Endothelial cell of umbilical vein (primary cell): ENCODE measurements at places on chromosomes 4 and X. TPM values are rescaled to one million over a fixed set of nuclear protein-coding genes. Genes with fewer than 3 reads are reported as not detected.
A peak's percentile ranks its signal among the peaks of the same experiment; 100 is the strongest.

- H3K27ac ChIP-seq: no peak within 1 kb of the TSS
- no peaks in the 10 kb centered on the region for H3K4me1 ChIP-seq
- no peak for DNase-seq
- H3K36me3 ChIP-seq: no peaks in the 10 kb centered on the region
Observed at GRCh38 chr4:68576272-68577125, at the start of gene UGT2B17. UGT2B17 (minus strand) TSS chr4:68576322; CDS start chr4:68568484, 7,838 bp downstream.

DNA sequence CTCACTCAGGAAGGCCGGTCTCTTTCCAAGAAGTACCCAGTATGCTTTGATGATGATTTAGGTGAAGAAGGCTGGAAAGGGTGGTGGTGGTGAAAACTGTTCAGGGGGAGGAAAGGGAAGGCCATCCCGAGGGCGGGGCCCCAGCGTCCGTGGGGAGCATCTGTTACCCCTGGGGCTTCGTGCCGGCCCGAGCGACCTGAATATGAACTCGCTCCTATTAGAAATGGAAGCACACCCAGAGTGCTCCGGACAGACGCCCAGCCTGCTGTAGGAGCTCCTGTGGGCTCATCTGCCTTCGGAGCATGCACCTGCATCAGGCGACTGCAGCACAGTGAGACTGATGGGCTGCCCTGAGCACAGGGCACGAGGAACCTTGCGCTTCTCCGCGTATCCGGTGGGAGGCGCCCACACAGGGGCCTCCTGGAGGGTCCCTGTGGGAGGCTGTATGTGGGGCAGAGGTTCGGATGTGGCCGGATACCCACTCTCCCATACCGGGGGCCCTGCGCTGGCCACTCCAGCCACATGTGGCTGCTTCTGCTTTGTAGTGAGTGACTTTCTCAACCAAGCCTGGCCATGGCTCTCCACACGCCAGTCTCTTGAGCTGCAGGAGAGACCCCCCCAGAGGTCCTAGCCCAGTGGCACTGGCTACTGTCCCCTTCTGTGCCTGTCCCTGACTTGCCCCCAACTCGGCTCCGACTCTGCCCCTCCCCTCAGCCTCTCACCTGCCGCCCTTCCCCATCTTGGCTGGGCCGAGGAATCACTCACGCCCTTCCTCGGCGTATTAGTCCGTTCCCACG, 36.7 kb downstream of the FGFRL1 start:
- H3K27ac ChIP-seq: no peak overlapping the region
- no peaks in the 10 kb centered on the region for H3K27me3 ChIP-seq
- no peak for DNase-seq

GRCh38 chrX:155632431-155633100, 19.8 kb upstream of the TMLHE start:
- no peaks in the 10 kb centered on the region for H3K27me3 ChIP-seq
- H3K4me1 ChIP-seq: no peaks in the 10 kb centered on the region
- H3K27ac ChIP-seq: no peak overlapping the region
- no peaks in the 10 kb centered on the region for H3K36me3 ChIP-seq

DNA sequence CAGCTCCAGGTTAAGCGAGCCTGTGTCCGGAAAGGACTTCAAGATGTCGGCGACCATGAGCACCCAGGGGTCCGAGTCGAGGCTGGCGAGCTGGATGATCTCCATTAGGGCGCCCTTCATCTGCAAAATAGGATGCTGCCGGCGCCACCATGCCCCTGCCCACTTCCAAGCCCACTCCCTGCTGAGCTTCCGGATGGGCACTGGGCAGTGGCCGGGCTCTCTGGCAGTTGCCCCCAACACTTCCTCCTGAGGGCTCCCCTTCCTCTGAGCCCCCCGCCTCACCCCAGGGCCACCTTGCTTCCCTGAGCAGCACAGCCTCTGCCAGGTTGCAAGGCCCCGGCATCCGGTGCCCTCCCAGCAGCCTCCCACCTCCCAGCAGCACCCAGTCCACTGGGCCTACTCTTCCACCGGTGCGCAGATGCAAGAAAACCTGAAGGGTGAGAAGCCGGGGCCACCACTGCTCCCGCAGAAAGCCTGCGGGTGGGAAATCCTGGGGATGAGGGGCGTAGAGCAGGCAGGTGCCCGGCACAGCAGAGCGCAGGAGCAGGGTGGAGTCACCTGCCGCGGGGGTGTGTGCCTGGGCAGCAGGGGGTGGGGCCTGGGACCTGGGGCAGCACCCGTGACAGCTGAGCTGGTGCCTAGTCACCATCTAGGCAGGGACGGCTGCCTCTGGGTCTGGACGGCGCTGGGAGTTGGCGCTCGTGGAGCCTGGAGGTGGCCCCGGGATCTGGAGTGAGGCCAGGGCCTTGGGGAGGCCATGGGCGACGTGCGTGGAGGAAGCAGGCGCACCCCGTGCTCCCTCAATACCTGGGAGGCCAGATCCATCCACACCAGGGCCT, 17.0 kb downstream of the NELFA start:
- no peaks in the 10 kb centered on the region for H3K4me1 ChIP-seq
- no peak overlapping the region for H3K4me3 ChIP-seq
- H3K27me3 ChIP-seq: no peaks in the 10 kb centered on the region
- H3K36me3 ChIP-seq: peaks cover 24% of the 10 kb centered on the region
- DNase-seq: no peak
- H3K27ac ChIP-seq: no peak overlapping the region

- H3K27ac ChIP-seq: no peak overlapping the region
- no peaks in the 10 kb centered on the region for H3K4me1 ChIP-seq
- DNase-seq: no peak
- H3K36me3 ChIP-seq: no peaks in the 10 kb centered on the region
Observed at GRCh38 chr4:114287079-114287696, 307.7 kb upstream of the ARSJ start.

- H3K4me1 ChIP-seq: no peaks in the 10 kb centered on the region
- H3K4me3 ChIP-seq: no peak overlapping the region
- H3K27me3 ChIP-seq: no peaks in the 10 kb centered on the region
- DNase-seq: no peak
Observed at GRCh38 chr4:126799416-126799815, 833.3 kb upstream of the INTU start.

DNA sequence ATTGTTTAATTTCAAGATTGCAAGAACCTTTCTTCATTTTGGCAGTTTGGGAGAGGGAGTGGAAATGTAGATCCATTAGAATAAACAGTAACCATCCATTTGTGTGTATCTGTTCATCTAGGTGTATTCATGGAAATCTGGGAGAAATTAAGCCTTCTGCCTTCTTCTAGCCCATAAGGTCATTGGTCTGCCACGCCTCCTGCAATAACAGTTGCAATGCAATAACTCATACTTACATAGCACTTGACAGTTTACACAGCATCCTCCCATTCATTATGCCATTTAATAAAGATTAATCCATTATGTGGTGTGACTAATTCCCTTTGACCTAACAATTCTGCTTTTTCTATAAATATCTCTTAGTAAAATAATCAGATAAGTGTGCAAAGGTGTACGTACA, 42.6 kb downstream of the SHROOM4 start:
- no peak overlapping the region for H3K4me3 ChIP-seq
- peaks cover 38% of the 10 kb centered on the region for H3K4me1 ChIP-seq
- peak overlapping the region; percentile 84 for H3K27ac ChIP-seq
- H3K36me3 ChIP-seq: no peaks in the 10 kb centered on the region

DNA sequence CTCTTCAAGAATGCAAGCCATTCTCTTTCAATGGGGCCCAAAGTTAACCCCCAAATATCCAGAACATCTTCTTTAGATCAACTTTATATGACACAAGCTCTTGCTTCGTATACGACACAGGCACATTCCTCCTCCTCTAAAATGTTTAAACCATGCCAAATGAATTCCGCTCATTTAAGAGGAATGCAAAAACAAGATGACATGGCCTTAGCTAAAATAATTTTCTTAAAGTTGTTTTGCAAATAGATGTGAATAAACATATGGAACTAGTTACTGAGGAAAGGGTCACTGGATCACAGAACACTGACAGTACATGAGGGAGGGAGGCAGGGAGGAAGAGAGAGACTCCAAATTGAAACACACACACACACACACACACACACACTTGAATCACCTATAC, 97.4 kb downstream of the RASL11B start:
- no peaks in the 10 kb centered on the region for H3K27me3 ChIP-seq
- DNase-seq: no peak
- H3K27ac ChIP-seq: no peak overlapping the region
- no peak overlapping the region for H3K4me3 ChIP-seq

DNA sequence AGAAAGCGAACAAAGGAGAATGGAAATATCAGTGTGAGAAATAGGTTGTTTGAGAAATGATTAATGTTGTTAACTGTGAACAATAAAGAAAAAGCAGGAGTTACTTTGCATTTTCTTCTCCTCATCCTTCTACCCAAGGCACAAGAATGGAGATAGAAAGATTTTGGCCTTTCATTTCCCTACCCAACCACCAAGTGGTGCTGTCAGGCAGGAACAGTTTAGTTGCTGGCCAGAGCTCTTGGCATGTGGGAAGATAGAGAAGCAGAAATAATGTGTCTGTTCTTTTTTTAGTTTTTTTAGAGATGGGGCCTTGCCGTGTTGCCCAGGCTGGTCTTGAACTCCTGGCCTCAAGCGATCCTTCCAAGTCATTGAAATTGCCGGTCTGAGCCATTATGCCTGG, 12.8 kb downstream of the HOPX start:
- peaks cover 5% of the 10 kb centered on the region for H3K4me1 ChIP-seq
- H3K4me3 ChIP-seq: no peak overlapping the region
- no peak for DNase-seq
- no peaks in the 10 kb centered on the region for H3K27me3 ChIP-seq

DNA sequence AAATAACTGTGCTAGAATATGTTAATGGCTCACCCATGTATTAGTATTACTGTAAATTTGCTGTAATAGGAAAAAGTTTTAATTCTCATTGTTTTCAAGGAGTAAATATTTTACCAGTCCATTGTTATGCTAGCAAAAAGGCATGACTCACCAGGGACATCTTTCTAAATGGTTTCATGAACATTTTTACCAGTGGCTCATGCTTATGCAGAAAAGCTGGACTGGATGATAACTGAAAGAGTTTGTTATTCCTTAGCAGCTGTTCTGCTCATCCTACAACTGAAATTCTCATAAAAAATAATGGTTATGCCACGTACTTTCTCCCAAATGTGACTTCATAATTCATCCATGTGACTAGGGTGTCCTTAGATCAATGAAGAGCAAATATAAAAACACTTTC, 111.9 kb upstream of the PCDH18 start:
- H3K36me3 ChIP-seq: no peaks in the 10 kb centered on the region
- DNase-seq: peak; percentile 8
- no peak overlapping the region for H3K27ac ChIP-seq
- H3K4me1 ChIP-seq: no peaks in the 10 kb centered on the region
- no peak overlapping the region for H3K4me3 ChIP-seq

GRCh38 chr4:93147524-93148212, 680.9 kb upstream of the ATOH1 start:
- H3K36me3 ChIP-seq: no peaks in the 10 kb centered on the region
- no peak overlapping the region for H3K4me3 ChIP-seq
- no peak for DNase-seq
- H3K4me1 ChIP-seq: no peaks in the 10 kb centered on the region
- H3K27ac ChIP-seq: no peak overlapping the region

DNA sequence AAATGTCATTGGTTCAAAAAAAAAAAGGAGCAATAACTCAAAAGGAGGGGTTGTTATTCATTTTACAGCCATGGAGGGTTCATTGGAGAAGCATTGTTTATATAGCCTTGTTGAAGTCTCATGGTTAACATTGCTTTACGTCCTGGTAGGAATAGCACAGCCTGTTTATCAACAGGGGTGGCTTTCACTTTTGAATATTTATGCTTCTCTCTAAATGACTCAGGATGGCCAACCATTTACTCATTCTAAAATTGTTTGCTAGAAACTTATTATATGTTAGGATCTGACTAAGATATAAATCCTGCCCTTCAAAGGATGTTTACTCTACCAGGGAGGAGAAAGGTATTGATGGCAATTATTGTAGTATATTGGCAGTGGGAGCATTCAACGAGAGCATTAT, 534.1 kb upstream of the GALNTL6 start:
- no peak overlapping the region for H3K4me3 ChIP-seq
- H3K4me1 ChIP-seq: no peaks in the 10 kb centered on the region
- H3K27ac ChIP-seq: no peak overlapping the region
- H3K27me3 ChIP-seq: no peaks in the 10 kb centered on the region

- peaks cover 2% of the 10 kb centered on the region for H3K36me3 ChIP-seq
- H3K4me3 ChIP-seq: no peak overlapping the region
- no peak overlapping the region for H3K27ac ChIP-seq
- H3K27me3 ChIP-seq: no peaks in the 10 kb centered on the region
Observed at GRCh38 chrX:130025256-130025655, 42.8 kb downstream of the BCORL1 start.

The FRAS1 gene
- 3.4 and 3.6 TPM in 2 replicates for total RNA-seq

The MAGEE2 gene
- total RNA-seq: not detected in 2 replicates

The KDR gene
- 139 and 145 TPM in 2 replicates for total RNA-seq

The PASD1 gene
- not detected in 2 replicates for total RNA-seq

The NR0B1 gene
- not detected in 2 replicates for total RNA-seq

The MAGEA2 gene
- total RNA-seq: not detected in 2 replicates

The F8A2 gene
- not detected in 2 replicates for total RNA-seq

The ODAPH gene
- not detected in 2 replicates for total RNA-seq

The TEX13B gene
- total RNA-seq: not detected in 2 replicates

The NWD2 gene
- not detected in 2 replicates for total RNA-seq
